Motor neuron (in vitro differentiated cells): ENCODE measurements at places on chromosomes 1 and 21. TPM values are rescaled to one million over a fixed set of nuclear protein-coding genes. Genes with fewer than 3 reads are reported as not detected.

DNA sequence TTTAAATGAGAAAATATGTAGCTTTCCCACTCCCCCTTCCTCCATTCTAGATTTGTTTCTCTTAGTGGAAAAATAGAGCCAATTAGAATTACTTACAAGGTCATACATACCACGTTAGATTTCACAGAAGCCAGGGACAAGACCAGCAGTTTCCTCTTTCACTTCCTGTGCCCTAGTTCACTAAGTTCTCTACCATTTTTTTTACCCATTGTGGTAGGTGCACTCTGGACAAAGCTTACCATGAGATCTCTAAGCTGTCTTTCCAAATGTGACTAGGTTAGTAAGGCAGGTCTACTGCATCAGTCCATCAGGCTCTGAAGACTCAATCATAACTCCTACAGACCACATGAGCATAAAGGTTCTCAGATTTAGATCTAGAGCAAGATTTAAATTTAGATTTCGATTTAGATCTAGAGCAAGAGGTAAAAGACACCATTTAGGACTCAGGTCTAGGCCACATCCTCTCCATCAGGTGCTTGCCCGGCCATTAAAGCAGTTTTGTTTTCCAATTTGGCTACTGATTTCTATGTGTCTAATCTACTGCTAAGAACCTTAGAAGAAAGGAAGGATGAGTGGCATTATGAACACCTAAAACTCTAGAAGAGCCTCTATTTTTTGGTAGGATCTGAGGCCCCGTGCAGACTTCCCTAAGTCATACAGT, 235.3 kb downstream of the FAF1 start:
- no peak for ATAC-seq

DNA sequence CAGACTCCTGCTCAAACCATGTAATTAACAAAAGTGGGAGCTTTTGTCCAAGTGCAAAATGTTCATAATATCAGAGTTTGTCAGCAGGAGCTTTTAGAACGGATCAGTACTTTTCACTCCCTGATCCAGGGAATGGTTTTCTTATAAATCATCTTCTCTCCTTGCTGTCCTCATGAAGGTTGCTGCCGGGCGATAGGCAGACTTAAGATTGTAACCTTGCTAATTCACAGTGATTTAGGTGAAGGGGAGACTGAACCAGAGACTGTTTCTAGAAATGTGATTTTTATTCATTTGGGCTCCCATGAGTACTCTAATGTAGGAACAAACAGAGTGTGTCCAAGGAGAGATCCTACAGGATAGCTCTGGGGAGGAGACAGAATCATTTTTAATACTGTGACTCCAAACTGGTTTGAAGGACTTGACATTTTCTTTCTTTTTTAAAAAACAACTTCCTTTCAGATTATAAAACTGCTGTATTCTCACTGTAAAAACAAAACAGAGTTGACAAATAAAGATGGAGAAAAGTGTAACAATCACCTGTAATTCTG, 23.7 kb downstream of the ELAVL4 start:
- ATAC-seq: peak; percentile 54

The RIMS3 gene
- total RNA-seq: 0.13 and 0.66 TPM in 2 replicates

DNA sequence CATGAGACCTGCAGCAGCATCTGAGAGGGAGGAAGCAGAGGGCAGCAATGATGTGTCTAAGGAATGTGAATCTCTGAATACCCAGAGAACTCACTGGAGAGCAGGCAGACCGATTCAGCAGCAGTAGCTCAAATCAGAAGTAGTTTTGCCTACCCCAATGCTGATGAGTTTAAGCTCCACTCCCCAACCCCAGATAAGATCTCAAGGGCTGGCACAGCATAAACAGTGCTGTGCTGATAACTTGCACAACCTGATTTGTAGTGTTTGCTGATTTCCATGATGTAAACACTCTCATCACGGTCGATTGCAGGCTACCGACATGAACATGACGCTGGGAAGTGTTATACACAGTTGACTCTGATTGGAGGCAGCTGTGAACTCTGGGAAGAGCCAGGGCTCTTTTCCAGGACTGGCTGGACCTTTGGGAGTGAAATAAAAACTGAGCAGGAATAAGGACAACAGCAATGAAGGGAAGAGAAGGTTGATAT, 11.2 kb upstream of the HMGCS2 start:
- ATAC-seq: no peak

- ATAC-seq: peak; percentile 35
Measured at GRCh38 chr1:63928186-63929105, 154.6 kb downstream of the ROR1 start.

The KISS1 gene
- not detected in 2 replicates for total RNA-seq

GRCh38 chr1:152869808-152870419, 8.2 kb upstream of the SMCP start:
- ATAC-seq: peak; percentile 87

The RAD54L gene
- total RNA-seq: 0.65 and 1.3 TPM in 2 replicates

The CRYAA gene
- 0.58 TPM in 1 of 2 replicates, not detected in the other for total RNA-seq

The LINGO4 gene
- total RNA-seq: not detected in 2 replicates

The ACKR1 gene
- total RNA-seq: 0.52 TPM in 1 of 2 replicates, not detected in the other

The AMPD1 gene
- total RNA-seq: not detected in 2 replicates

GRCh38 chr1:1846386-1846918, 44.4 kb downstream of the GNB1 start:
- ATAC-seq: no peak

The ZFYVE9 gene
- 20.9 and 23.1 TPM in 2 replicates for total RNA-seq

The FAM151A gene
- not detected in 2 replicates for total RNA-seq

The KLF17 gene
- 0.09 and 0.16 TPM in 2 replicates for total RNA-seq

DNA sequence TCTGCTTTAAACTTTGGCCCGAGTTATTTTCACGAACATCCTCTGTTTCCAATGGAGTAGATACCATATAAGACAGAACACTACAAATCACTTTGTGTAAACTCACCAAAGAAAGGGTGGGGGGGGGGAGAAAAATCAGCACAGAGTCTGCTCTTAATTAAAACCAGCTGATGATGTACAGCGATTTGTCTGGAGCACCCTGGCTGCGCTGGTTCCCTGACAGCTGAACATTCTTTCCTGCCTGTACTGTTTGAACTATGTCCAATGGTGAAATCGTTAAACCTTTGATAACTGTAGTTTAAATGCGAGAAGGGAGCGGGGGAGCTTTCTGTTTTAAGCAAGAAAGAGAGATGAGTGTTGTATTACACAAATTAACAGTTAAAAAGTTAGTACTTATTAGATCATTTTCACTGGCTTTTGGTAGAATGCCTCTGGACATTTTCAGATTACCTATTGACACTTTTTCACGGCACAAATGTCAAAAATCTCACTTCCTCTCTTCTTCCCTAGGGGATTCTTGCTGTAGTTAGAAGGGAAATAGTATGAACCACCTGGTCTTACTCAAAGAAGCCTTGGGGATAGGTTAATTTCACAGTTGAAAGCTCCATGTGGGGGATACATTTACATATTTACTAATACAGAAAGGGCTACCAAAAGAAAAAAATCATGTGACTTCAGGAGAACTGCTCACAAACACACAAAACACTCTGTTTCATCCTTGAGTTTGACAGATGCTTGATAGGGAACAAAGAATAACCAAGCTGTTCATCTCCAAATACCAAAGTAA, 140.2 kb upstream of the RUNX1 start:
- peak; percentile 52 for ATAC-seq

DNA sequence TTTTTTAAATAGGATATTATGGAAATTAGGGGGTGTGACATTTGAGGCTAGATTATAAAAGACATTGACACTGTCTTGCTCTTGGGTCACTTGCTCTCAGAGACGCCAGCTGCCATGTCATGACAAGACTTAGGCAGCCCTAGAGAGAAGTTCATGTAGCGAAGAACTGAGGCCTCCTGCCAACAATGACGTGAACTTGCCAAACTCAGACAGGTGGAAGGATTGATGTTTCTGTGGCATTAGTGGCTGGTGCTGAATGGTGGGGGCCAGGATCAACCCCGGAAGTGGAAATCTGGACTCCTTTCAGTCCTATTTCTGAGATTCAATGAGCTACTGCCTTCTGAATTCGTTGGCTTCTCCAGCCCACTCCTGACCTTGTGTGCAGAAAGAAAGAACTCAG, 14.7 kb downstream of the NCF2 start:
- ATAC-seq: no peak

DNA sequence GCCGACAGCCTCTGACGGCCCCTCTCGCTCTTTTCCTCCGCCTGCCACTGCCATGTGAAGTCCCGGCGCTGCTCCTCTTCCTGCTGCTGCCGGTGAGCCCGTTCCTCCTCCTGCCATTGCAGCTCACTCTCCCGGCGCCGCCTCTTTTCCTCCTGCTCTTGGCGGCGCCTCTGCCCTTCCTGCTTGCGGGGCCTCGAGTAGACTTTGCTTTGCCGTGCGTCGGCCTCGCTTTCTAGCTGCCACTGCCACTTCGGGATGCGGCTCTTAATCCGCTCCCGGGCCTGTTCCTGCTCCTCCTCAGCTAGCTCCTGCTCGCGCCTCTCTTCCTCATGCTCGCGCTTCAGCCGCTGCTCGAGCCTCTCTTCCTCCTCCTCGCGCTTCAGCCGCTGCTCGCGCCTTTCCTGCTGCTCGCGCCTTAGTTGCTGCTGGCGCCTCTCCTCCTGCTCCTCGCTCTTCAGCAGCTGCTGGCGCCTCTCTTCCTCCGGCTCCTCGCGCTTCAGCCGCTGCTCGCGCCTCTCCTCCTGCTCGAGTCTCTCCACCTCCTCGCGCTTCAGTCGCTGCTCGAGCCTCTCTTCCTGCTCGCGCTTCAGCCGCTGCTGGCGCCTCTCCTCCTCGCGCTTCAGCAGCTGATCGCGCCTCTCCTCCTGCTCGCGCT, 4.3 kb downstream of the TCHH start:
- peak; percentile 67 for ATAC-seq

The LCE1E gene
- not detected in 2 replicates for total RNA-seq
